Right hindlimb (tissue), 1 donor: ENCODE measurements at places on chromosomes 11 and 22.

- DNase-seq, result no peak
Measured at GRCh38 chr22:30612789-30613188, 5.8 kb downstream of the TCN2 start.

GRCh38 chr22:28021116-28021997 lies 102.3 kb upstream of the PITPNB start:
- DNase-seq, result peak; percentile 21

DNA sequence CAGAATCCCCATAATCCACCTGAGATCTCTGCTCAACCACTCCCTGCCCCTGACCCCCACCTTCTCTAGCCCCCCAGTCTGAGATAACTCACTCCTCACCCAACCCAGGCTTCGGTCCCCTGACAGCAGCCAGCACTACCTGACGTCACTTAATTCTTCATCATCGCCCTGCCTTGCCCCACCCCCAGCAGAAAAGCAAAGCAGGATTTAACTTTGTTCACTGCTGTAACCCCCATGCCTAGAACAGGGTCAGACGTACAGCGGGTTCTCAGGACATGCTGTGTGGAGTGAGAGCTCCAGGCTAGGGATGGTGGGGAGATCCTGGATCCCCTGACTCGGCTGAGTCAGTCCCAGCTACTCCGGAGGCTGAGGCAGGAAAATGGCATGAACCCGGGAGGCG lies 45.8 kb downstream of the ELFN2 start:
- DNase-seq, result no peak

DNA sequence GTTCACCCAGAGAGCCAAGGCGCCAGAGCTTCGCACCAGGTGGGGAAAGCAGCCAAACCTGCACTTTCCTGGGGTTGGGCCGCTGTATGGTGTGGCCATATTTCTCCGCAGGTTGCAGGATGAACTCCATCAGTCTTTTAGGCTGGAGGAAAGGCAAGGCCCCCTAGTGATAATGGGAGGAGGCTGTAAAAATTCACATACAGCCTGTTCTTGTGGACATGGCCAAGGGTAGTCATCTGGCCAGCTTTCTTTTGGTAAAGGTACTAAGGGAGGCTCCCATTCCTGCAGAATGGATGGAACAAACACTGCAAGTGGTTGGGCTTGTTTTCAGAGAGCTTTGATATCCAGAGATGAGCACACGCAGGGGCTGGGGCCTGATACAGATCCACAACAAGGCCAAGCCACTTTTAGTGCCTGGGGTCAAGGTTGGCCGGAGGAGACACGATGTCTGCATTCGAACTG lies 29.6 kb downstream of the C22orf31 start:
- no peak for DNase-seq

DNA sequence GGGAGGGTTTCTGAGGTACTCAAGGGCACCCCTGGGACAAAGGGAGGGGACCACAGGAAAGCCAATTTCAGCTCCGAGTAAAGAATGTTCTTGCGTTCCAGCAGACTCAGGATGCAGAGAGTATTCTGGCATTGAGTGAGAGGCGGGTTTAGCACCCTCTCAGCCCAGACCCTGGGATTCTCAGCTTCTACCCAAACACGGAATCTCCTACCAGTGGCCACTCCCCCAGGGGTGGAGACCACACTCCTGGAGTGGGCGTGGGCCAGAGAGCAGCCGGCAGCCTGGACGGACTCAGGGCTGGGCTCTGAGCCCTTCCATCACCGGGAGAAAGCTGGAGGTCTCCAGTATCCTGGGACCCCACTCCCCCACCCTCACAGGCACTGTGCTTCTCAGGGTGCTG lies 26.1 kb upstream of the TTLL12 start:
- DNase-seq, result peak; percentile 74

- DNase-seq, result peak; percentile 15
Measured at GRCh38 chr11:118604566-118604965, 2.8 kb upstream of the PHLDB1 start.

DNA sequence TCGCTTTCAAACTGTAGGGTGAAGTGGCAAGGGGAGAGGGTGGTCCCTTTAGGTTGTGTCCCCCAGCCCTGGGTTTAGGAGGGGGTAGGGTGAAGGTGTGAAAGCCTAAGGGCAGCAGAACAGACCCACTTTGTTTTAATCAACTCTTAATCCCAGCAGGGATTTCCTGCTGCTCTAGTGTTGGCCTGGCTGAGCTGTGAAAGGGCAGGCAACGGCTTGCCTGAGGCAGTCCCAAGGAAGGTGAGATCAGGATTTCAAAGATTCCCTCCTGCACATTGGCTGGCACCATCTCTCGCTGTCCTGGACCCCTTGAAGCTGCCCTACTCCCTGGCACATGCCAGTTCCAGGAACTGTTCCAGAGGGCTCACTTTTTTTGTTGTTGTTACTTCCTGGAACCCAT lies 221.3 kb downstream of the INSC start:
- DNase-seq, result no peak

- DNase-seq, result no peak
Measured at GRCh38 chr11:22163394-22163797, 29.5 kb upstream of the ANO5 start.

- DNase-seq, result peak; percentile 98
Measured at GRCh38 chr11:57324886-57325734, at the start of gene TNKS1BP1. TSS of gene TNKS1BP1 (minus strand) at chr11:57324952. CDS start at chr11:57321885, 3,067 bp downstream.

DNA sequence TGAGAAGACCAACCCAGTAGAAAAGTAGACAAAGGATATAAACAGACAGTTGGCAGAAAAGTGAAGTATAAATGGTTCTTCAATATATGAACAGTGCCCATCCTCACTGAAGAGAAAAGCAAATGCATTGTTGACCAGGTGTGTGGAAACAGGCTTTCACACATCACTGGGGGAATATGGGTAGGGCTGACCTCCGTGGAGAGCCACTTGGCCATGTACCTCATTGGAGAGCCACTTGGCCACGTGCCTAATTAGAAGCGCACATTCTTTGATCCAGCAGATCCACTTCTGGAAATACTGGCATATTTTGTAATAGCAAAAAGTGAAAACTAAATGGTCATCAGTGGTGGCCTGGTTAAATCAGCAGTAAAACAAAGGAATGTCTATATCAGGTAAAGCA lies 43.2 kb downstream of the PPP6R3 start:
- DNase-seq, result no peak

DNA sequence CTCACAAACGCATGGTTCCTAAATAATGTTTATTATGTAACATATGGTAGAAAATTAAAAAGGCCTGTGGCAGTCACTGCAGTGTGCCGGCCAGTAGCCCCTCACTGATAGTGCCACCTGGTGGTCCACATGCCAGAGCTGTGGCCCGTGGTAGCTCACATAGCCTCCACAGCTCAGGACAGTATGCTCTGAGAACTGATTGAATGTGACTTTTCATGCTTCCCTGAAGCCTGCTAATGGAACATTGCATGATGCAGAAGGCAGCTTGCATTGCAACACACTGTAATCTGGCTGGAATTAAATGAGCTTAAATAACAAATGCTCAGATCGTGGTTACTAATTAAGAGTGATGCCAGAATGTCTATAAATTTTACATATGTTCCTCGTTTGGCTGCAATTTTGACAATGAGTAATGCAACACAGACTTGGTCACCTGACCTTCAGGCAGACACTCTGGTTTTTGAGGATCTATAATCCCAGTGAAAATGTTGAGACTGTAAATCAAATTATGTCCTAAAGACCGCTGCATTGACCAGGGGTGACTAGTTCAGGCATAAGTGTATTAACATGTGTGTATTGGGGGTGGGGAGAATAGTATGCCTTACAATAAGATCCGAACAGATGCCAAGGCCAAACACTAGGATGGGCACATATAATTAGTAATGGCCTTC lies 566.4 kb downstream of the METTL15 start:
- no peak for DNase-seq

DNA sequence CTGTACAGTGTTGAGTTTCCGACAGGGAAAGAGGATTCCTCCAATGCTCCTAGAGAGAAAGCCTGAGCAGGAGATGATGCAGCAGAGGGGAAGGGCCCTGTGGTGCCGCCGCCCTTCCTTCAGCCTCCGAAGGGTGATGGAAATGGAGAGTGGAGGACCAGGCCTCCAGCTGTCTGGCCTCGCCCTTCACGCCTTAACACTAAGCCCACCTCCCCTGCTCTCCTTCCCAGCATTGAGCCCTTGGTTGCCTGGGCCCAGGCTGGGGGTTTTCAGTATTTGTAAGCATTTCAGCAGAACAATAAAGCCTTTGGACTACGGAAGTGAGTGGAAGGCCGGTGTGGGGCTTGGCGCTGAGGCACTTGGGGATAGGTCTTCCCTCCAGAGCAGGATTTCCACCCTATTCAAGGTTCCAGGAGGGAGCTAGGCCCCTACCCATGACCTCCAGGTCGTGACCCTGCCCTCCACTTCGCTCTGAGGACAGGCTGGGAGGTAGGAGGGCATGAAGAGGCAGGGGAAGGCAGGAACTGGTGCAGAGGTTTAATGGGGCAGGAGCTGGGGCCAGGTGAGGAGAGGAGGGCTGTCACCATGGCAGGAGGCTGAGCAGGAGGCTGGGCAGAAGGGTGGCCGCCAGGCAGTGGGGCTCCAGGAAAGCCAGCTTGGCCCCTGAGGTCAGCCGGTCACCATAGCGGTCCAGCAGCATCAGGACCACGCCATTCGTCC lies 21.6 kb downstream of the TREH start:
- no peak for DNase-seq

- DNase-seq, result no peak
Measured at GRCh38 chr22:44375451-44375850, 62.7 kb upstream of the SHISAL1 start.

GRCh38 chr11:73074319-73074718 lies 67.8 kb downstream of the FCHSD2 start:
- no peak for DNase-seq
